Midbrain (tissue), 1 donor: ENCODE measurements at places on chromosomes 11 and 22.

- no peak for DNase-seq
Observed at GRCh38 chr22:36257308-36257707, 4.4 kb downstream of the APOL1 start.

GRCh38 chr11:26158251-26158650 is 173.7 kb upstream of the ANO3 start:
- DNase-seq, result no peak

DNA sequence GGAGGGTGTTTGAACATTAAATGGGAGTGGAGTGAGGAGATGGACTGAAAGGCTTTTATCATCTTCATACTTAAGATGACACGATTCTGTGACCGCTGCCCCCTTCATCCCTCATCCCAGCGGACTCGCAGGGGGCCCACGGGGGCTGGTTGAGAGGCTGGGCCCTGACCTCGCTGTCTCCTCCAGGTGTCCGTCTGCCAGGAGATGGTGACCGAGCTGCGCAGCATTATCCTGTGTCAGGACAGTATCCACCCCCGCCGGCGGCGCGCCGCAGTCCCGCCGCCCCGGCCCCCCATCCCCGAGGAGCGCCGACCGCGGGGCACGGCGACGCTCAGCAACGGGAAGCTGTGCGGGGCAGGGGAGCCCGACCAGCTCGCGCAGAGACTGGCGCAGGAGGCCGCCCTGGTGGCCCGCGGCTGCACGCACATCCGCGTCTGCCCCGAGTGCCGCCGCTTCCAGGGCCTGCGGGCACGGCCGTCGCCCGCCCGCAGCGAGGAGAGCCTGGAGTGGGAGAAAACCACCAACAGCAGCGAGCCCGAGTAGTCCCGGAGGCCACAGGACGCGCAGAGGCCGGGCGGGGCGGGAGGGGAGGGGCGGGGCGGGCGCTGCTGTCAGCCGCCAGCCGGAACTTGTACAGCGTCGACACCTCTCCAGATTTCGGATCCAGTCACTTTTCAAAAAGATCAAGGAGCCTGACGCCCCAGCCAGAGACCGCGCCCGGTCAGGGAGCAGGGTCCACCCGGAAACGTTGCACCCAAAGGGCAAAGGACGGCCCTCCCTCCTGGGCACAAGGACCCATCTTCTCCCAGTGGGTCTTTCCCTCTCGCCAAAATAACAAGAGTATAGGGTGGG is 38.0 kb upstream of the TBCEL start:
- peak; percentile 38 for DNase-seq

DNA sequence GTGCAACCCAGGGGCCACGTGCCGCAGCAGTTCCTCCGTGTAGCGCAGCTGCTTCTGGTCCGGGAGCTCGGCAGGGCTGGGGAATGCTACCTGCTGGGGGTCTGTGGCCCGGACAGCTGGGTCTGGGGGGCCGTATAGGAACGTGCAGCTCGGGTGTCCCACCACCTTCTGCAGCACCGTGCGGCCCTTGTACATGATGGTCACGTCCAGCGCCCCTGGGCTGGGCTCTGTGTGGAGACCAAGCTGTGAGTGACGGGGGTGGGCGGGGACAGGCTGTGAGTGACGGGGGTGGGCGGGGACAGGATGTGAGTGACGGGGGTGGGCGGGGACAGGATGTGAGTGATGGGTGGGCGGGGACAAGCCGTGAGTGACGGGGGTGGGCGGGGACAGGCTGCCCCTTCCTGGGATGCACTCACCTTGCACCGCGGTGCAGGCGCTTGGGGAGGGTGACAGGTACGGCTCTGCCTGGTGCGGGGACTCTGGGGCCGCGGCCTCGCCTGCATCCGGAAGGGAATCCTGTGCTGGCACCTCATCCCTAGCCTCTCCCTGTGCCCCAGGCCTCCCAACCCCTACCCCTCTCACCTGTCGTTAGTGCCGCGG is 2.3 kb downstream of the IRF7 start:
- no peak for DNase-seq

DNA sequence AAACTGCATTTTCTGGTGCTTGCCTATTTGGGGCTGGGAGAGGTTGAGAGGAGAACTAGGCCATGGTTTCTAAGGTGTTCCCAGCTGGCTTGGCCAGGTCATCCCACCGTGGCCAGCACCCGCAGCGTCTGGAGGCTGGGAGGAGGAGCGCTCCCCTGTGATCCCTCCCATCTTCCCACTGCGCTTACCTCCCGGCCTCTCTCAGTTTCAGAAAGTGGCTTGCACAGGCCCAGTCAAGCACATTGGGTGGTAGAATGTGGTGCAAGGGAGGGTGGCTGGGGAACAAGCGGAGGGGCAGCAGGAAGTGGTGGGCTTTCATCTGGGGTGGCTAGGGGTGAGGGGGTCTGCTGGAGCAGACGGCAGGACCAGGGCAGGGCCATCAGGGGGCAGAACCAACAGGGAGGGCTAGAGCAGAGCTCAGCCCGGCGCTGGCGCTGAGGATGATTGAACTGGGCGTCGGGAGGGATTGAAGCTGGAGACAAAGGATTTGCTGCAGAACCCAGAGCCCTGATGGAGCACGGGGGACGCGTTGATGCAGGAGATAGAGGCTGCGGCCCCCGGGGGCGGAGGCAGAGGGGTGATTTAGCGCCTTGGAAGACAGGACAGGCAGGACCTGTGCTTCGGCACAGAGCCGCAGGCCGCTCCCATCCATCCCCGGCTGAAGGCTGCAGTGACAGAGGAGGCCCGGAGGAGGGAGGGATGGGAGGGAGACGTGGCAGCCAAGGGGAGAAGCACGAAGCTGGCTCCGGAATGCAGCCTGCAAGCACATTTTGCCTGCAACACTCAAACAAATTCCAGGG is 76.0 kb downstream of the TRIM29 start:
- peak; percentile 16 for DNase-seq

GRCh38 chr11:114228435-114229411 is 67.5 kb upstream of the NNMT start:
- peak; percentile 60 for DNase-seq

GRCh38 chr22:21685164-21685513 is 19.3 kb downstream of the PPIL2 start:
- no peak for DNase-seq

DNA sequence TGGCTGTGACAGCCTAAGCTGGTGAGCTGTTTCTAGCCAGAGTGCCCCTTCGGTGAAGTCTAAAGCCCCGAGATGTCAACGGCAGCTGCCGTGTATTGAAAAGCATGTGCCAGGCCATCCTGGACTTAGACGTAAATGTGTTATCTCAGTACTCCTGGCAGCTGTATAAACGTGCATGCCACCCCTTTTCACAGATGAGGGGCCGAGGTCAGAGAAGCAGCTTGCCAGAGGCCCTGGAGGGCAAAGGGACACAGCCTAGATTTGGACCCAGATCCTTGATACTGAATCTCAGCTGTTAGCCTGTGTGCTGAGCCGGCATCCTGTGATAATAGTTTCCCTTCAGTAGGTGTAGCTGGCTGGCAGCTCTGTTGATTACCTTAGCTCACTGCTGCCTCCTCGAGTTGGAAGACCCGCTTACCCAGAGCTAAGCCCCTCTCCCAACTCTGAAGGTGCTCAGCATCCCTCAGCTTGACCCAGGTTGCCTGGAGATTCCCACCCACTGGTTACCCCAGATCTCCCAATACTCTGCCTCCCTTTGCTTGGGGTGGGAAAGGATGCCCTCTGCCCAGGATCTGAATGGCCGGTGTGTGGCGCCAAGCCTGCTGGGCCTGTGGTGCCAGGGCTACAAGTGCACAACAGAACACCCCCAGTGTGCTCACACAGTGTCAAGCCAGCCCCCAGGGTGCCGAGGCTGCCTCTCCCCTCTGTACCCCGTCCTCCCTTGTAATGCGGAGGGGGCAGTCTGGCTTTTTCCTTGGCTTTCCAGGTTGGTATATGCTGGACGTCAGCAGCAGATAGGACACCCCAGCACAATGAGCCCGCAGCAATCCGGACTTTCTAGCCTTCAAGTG is 59.8 kb upstream of the WNT7B start:
- no peak for DNase-seq

DNA sequence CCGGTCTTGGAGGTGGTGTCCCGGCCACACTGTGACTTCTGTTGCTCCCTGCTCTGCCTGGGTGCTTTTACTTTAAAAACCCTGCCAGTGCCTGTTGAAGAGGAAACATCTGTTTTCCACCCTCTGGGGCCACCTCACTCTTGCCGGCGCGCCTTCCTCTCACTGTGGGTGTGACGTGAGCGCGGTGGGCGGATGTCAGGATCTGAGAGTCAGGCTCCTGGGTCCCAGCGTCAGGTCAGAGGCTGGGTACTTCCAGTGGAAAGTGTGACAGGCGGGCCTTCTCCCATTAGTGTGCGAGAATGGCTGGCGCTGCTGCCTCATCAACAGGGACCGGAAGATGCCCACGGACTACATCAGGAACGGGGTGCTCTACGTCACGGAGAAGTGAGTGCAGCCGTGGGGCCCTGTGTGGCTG is 54.2 kb downstream of the GRAMD4 start:
- no peak for DNase-seq

DNA sequence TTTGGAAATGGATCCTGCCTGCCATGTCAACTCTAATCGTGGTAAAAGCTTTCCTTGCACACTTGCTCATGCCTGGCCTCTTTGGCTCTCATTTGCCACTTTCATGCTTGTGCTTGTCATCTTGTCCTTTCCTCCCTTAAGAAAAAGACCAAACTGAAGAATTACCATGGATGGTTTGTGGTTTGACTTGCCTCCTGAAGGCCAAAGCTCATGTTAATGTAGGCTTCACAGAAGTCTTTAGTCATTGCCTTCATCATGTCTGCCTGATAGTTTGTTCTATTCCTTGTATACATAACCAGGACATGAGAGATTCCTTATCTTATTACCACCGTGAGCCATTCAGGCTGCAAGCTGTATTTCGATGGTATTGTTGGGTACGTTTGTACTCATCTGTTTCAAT is 17.3 kb downstream of the TEAD1 start:
- no peak for DNase-seq

GRCh38 chr11:65341856-65342255 is 8.2 kb downstream of the DPF2 start:
- DNase-seq, result no peak

DNA sequence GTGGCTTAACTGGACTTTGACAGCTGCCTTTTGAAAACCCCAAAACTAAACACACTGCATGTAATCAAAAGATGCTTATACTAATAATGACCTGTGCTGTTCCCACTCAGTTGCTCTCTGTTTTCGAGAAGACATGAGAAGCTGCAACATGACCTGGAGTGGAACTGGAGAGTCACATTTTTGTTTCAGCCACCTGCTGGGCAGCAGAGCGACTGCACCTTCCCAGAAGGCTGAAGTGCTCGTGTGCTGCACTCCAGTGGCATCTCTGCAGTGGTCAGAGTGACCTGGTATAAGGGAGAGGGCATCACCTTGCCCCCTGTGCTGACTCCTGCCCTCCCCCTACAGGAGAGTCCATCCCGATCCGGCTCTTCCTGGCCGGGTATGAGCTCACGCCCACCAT is 8.6 kb downstream of the THYN1 start:
- no peak for DNase-seq

- no peak for DNase-seq
Observed at GRCh38 chr11:106463796-106464201, 386.3 kb downstream of the AASDHPPT start.

GRCh38 chr11:662689-663274 is 25.7 kb downstream of the DRD4 start:
- DNase-seq, result peak; percentile 78

DNA sequence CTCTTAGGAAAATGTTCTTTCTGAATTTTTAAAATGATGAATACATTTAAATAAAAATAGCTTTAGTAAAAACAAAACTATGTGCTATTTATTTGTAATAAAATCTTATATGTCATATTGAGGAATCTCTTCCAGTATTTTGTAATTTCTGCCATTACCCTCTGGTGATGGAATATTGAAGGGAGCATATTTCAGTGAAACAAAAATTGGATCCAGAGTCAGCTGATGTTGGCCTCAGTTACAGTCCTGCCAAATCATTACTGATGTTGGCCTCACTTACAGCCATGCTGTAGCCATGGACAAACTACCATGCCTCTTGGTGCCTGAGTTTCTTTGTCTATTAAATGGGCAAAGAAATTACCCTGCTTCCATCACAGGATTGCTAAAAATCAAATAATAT is 133.2 kb downstream of the SLC1A2 start:
- no peak for DNase-seq

DNA sequence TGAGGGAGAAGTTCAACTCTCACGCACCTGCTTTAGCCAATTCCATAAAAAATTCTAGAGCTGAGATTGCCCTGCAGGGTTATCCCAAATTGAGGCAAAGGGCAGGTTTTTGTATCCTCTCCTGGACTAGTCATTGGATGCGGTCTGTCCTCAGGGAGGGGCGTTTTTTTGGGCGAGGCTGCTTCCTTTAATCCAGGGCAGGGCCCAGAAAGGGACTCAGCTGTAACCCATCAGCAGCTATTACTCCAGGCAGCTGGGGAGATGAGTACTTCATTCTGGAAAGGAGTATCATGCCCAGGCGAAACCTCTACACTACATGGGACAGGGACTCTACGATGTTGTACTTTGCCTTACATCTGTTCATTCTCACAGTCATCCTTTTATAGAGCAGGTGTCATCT is 103.3 kb downstream of the SCN3B start:
- DNase-seq, result no peak

- peak; percentile 4 for DNase-seq
Observed at GRCh38 chr11:34823639-34824038, 92.5 kb downstream of the APIP start.

GRCh38 chr11:11095831-11096723 is 238.2 kb upstream of the ZBED5 start:
- DNase-seq, result no peak

DNA sequence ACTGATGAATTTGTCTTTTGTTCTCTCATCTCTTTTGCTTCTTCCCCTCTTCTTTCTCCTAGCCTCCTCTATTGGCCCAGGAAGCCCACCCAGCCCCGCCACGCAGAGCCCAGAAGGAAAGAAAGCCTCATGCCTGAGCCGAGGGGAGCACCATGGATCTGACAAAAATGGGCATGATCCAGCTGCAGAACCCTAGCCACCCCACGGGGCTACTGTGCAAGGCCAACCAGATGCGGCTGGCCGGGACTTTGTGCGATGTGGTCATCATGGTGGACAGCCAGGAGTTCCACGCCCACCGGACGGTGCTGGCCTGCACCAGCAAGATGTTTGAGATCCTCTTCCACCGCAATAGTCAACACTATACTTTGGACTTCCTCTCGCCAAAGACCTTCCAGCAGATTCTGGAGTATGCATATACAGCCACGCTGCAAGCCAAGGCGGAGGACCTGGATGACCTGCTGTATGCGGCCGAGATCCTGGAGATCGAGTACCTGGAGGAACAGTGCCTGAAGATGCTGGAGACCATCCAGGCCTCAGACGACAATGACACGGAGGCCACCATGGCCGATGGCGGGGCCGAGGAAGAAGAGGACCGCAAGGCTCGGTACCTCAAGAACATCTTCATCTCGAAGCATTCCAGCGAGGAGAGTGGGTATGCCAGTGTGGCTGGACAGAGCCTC is 3.8 kb downstream of the ZBTB16 start:
- no peak for DNase-seq

DNA sequence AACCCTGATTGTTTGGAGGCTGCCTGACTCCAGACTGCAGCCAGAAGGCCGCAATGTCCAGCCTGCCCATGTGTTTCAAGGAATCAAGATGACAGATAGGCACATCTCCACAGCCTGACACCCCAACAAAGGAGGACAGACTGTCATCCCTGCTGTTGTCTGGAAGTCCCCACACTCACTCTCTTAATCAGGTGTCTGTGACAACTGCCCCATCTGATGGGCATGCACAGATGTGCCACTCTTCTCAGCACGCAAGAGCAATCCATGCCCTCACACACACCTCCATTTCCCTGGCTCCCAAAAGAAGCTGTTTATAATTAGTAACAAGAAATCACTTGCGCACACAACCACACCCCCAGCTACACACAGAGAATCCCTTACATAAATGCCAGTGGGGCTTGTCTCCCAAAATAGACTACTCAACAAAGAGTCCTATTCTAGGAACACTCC is 117.6 kb downstream of the C11orf58 start:
- DNase-seq, result no peak

- no peak for DNase-seq
Observed at GRCh38 chr11:75775056-75775455, 6.5 kb downstream of the DGAT2 start.
